Midbrain (tissue), 1 donor: ENCODE measurements at places on chromosomes 5 and 9.
A peak's percentile ranks its signal among the peaks of the same experiment; 100 is the strongest.

DNA sequence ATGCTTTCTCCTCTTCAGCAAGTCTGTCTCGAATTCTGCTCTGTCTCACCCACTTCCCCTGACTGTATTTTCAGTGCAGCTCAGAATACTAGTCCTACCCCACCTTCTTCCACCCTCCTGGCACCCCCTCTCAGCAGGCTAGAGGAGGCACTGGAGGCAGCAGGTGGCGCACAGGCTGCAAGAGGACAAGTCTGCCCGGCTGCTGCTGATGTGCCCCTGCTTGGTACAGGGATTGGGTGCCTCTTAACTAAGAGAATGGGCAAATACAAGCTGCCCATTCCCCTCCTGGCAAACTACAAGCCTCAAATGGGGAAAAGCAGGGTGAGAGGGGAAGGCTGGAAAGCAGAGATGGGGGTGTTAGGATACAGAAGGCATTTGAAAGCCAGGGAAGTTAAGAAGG is 5.1 kb downstream of the TLN1 start:
- no peak for DNase-seq

GRCh38 chr9:23769307-23769935 is 56.6 kb downstream of the ELAVL2 start:
- no peak for DNase-seq

DNA sequence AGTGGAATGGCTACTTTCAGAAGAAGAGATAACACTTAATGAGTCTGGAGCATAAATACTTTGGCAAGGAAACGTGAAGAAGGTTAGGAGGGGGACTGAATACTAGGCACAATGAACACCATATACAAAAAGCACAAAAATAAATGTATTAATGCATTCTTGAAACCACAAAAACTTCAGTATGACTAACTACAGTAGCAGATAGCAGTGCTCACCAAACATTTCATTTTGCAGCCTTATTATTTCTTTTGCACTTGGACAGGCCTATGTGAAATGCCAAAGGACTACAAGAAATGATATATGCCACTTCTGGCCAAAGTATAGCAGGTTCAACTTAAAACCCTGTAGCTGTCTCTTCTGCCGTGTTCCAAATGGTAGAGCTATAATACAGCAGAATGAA is 26.3 kb downstream of the UBQLN1 start:
- no peak for DNase-seq

DNA sequence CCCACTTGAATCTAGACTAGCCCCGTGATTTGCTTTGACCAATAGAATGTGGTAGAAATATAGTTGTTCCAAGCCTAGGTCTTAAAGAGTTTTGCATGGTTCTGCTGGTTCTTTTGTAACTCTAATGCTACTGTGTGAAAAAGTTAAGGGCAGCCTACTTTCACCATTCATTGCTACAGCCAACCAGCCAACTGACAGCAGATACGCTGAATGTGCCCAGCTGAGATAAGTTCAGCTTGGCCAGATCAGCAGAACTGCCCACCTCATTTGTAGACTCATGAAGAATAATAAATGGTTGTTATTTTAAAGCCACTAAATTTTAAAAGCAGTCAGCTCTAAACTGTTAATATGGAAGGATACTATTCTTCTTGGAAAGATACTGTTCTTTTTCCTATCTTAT is 23.9 kb downstream of the NR3C1 start:
- no peak for DNase-seq

DNA sequence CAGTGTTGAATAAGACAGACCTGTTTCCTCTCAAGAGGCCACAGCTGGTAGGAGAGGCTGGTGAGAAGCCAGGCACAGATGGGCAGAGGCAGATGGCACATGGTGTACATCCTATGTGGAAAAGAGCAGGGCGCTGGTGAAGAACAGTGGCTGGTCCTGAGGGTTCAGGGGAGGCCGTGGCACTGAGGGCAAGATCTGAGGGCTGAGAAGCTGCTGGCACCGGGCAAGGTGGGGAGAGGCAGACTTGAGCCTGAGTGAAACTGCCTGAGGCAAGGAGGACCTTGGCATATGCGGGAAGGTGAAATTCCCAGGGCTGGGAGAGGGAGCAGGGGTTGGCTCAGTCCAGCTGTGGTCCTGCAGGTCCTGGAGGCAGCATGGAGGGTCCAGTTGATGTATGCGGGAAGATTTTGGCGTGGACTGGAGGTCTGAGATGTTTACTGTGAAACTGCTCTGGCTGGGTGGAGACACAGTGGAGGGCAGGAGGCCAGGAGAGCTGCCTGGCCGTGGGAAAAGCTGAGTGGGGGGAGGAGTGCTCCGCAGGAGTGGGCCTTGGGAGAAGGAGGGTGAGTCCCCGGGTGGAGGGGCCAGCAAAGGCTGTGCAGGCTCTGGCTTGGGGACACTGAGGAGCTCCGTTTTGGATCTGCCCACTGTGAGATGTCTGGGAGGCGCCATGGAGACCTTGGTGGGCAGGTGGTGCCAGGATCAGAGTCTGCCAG is 2.6 kb downstream of the MAN1B1 start:
- no peak for DNase-seq

DNA sequence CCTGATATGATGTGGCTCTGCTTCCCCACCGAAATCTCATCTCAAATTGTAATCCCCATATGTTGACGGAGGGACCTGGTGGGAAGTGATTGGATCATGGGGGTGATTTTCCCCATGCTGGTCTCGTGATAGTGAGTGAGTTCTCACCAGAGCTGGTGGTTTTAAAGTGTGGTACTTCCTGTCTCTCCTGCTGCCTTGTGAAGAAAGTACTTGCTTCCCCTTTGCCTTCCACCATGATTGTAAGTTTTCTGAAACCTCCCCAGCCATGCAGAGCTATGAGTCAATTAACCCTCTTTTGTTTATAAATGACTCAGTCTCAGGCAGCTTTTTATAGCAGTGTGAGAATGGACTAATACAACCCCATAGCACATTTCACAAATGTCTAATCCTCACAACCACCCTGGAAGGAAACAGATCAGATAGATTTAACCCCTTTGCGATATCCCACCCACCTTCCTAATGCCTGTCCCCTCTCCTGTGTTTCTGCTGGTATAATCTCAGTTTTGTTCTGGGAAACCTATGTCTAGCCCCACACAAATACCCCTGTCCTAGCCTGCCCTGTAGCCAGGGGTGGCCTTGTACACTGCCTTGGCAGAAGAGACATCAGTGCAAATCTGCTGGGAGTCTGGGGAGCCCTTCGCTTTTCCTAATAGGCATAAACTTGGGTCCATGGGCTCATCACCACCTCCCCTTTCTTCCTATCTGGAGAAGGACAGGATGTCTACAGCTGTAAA is 157.0 kb upstream of the RAI14 start:
- DNase-seq: no peak

DNA sequence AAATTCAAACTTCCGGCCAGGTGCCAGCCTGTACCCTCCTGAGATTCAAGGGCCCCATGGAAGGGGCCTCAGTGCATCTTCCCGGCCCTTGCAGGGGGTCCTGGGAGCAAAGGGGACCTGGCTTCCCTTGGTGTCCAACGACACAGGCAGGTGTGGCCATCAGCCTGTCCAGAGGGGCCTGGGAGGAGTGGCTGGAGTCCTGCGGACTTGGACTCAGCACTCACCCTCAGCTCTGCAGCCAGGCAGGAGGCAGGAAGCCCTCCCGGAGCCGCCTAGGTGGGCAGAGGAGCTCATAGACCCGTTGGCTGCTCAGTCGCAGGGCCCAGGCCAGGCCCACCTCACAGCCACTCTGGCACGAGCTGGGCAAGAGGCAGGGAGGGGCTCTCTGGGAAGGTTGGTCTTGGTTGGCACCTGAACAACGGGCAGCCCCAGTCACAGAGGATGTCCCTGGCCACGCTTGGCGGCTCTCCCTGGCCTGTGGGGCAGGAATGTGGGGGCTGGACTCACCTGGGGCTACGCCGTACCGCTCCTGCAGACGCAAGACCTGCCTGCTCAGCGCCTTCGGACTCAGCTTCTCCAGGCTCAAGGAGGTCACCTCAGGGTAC is 53.8 kb upstream of the NRARP start:
- no peak for DNase-seq

DNA sequence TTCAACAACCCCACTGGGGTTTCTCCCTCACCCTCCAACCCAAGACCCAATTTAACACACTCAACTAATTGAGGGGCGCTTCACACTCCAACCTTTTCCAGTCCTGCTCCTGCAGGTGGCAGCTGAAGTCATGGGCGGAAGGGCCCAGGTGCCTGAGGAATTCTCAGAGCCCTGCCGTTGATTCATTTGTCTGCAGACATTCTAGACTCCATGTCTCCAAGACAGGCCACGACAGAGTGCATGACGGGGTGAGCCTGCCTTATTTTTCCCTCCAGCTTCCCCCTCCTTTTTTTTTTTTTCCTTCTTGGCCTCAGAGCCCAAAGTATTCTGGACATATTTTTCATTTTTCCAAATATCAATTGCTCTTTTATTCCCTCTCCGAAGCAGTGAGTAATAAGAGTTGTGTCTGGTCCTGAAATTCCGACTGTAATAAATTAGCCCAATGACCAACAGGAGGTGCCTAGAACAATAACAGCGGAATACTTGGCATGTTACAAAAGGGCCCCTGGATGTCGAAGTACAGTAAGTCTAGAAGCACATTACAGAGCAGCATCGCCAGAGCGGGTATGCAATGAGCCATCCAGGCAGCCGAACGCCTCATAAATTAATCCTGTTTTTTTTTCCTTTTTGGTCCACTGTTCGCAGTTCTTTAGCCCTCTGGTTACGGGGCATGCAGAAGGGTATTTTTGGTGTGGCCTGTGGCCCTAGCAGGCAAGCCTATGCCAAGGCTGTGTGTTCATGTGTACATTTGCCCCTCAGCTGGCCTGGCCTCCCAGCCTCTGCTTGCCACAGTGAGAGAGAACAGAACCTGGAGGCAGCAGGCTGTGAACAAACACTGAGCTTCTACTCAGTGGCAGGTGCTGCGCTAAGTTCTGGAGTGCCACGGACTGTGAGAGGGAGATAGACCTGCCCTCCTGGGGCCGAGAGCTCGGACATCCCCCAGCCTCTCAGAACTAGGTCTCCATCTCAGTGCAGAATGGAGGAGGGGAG is 8.6 kb upstream of the SMIM23 start:
- no peak for DNase-seq

DNA sequence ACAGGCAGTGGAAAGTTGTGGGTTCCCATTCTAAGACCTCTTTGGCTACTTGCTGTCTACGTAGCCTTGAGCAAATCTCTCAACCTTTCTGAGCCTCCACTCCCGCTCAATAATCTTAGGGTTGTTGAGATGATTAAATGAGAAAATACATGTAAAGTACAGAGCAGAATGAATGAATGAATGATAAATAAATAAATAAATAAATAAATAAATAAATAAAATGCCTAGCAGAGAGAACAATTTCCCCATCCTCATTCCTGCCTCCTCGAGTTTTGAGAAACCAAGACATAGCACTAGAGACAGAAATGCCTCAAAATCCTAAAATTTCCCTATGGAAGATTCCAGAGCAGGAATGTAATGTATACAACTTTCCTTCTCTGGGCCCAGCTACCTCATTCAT is 128.3 kb upstream of the RAD23B start:
- no peak for DNase-seq

- peak; percentile 36 for DNase-seq
Observed at GRCh38 chr5:132259069-132259851, 1.8 kb downstream of the PDLIM4 start.

DNA sequence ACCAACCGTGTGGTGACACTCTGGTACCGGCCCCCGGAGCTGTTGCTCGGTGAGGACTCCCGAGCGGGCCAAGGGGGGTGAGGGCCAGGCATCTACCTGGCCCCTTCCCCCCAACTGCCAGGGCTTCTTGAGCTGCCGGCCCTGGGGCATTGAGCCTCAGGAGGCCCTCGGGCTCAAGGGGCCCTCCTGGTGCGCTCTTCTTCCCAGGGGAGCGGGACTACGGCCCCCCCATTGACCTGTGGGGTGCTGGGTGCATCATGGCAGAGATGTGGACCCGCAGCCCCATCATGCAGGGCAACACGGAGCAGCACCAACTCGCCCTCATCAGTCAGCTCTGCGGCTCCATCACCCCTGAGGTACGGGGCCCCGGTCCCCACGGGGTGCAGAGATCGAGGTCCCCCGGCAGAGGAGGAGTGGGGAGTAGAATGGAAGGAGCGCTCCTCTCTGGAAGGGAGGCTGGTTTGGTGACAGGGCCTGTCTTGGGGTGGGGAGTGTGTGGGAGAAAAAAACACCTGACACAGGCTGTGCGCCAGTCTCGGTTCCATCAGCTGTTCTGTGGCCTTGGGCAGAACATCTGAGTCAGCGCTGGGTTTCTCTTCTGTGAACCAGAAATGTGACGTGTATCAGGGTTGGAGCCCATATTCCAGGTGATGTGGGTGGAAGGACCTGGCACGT is 2.6 kb downstream of the CDK9 start:
- DNase-seq: no peak

DNA sequence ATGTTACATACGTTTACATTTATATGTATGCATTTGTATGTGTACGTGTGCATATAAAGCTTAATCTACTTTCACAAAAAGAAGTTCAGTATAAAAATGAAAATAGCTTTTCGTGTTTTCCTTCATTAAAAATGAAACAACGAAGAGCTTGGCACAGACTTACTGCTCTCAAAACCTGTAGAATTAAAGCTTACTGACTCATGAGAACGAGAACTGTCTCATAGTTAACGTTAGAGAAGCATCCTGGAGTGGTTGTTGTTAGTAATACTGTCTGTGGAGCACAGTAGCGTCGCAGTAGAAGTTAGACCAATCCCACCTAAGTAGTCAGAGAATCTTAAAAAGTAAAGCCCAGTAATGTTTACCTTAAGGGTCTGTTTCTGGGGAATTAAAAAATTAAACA is 1.3 kb downstream of the MAT2B start:
- peak; percentile 8 for DNase-seq

DNA sequence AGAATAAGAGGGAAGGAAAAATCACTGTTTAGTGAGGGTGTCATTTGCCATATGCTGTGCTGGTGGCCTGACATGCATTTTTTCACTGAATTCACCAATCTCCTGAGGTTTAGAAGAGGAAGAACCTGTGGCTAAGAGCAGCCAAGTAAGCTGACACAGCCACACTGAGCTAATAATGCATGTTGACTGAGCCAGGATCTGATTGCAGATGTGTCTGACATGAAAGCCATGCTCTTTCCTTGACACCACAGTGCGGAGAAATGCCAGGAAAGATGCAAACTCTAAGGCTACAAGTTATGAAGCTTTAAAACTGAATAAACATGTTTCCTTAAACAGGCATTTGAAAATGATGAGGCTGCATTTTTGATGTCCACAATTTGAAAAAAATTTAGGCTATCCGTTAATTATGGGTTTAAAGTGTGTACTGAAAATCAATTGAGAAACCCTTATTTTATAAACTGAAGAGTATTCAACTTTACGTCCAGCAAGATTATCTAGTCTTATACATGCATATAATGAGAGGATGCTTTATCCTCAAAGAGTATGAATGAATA is 208.6 kb downstream of the FBN2 start:
- no peak for DNase-seq

DNA sequence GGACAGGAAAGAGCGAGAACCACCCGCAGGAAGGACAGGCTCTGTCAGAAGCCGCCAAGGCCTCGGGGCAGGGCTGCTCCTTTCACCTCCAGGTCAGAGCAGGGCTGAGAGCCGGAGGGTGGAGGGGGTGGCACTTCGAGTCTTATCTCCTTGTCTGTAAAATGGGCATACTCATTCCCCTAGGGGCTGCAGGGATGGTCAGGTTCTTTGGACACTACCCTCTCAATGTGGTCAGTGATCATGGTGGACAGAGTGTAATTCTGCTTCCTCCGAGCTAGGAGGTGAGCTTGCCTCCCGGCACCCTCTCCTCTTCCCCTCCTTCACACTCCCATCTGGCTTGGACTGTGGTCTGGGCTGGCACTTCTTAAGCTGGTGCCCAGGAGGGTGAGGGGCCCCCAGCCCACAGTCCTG is 39.6 kb downstream of the RGS3 start:
- no peak for DNase-seq
